ENCODE measurements at places on chromosomes 4 and X.

DNA sequence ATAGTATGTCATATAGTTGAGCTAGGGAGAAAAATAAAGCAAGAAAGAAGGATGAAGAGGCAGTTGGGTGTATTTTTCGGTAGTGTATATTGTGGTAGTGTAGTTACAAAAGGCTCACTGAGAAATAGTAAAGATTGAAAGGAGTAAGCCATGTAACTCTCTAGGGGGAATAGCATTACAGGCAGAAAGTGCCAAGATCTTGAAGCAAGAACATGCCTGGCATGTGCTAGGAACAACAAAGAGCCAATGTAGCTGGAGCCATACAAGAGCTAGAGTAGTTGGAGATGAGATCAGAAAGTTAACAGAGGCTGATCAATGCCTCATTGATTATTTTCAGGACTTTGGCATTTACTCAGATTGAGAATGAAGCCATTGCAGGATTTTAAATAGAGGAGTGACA is 3.0 kb downstream of the ABCE1 start:
- DNase-seq = no peak

DNA sequence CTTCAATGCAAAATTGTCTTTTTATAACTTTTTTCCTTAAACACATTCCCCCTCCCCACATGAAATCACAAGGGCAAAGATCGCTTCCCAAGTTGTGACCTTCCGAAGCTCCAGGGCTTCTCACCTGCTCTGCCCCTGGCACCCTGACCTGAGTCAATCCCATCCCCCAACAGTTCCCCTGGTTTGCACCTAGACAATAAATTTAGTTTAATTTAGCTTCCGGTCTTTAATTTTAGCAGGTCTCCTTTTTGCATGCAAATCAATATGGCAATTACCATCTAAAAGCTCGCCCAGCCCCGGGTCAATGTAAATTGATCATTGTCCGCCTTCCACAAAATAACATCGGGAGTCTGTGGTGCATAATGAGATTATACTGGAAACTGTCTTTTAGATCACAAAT is 6.8 kb downstream of the BCOR start:
- no peak for DNase-seq

DNA sequence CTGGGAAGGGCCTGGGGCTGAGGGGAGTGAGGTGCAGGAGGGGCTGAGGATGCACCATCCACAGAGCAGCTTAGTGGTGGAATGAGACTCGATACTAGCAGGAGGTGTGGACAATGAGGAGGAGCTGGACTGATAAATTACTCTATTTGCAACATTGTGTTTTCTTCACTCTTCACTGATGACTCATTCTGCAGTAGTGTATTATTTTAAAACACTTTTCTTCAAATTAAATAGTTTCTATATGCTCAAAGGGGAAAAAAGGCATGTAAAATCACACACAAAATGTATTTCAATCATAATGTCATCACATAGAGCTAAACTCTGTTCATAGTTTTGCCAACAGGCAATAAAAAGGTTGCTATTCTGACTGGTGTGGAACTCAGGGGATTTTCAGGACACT is 467.0 kb upstream of the CTSO start:
- DNase-seq = peak; percentile 80

GRCh38 chr4:158949099-158949498 is 153.8 kb upstream of the RAPGEF2 start:
- DNase-seq = peak; percentile 25

DNA sequence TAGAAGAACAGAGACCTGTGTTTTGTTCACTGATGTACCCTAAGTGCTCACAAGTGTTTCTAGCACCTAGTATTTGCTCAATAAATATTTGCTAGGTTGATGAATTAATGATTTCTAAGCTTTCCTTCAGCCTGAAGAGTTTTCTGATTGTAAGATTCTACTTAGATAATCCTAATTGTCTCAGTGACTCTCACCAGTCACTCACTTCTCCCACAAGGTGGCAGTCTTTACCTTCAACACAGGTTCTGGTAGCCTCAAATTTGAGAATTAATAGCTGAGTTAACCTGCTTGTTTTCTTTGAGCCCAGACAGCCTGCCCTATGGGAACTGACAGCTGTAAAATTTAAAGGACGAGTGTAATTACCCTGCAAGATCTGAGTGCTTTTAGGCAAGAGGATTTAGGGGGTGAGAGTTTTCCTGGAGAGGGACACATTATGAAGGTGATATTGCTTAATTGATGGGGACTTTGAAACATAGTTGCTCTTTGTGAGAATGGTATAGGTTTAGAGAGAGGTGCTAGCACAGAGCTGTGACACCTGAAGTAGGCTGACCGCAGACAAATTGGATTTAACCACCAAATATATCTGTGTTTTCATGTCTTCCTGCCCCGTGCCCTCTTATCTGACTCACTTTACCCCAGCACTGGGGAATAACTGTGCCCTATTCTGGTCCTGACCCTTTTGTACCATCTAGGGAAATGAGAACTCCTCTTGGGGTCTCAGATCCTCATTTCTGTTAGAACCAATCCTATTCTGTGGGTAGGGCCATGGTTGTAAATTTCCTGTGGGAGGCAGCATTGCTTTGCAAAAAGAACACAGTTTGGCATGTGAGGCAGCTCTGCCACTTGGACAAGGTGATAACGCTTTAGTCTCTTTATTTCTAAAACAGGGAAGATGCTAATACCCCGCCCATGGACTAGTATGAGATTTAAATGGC is 27.7 kb downstream of the CD38 start:
- peak; percentile 55 for DNase-seq

- DNase-seq = no peak
These were observed 27.7 kb downstream of the HAND2 start for GRCh38 chr4:173502282-173502681.

- peak; percentile 66 for DNase-seq
These were observed 6.6 kb downstream of the TLL1 start for GRCh38 chr4:165879641-165880040.

- DNase-seq = peak; percentile 90
These were observed 1.1 kb downstream of the INTS6L start for GRCh38 chrX:135521405-135522131.

DNA sequence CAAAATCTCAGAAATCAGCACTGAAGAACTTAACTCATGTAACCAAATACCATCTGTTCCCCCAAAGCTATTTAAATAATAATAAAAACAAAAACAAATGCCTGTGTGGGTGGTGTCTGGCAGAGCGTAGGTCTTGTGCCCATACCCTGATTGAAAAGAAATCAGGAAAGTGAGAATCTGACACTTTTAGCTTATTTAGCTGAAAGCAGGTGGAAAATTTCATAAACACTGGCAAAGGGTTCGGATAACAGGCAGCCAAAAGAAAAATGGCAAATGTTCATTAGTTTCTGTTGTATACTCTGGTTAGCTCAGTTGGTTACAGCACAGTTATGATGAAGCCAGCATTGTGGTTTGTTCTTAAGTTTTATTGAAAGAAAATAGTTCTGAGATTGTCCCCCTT is 48.3 kb downstream of the REPS2 start:
- no peak for DNase-seq

- peak; percentile 66 for DNase-seq
These were observed 209.3 kb downstream of the CHIC2 start for GRCh38 chr4:53854991-53855568.

GRCh38 chr4:185896817-185897488 is 85.0 kb upstream of the SORBS2 start:
- no peak for DNase-seq

DNA sequence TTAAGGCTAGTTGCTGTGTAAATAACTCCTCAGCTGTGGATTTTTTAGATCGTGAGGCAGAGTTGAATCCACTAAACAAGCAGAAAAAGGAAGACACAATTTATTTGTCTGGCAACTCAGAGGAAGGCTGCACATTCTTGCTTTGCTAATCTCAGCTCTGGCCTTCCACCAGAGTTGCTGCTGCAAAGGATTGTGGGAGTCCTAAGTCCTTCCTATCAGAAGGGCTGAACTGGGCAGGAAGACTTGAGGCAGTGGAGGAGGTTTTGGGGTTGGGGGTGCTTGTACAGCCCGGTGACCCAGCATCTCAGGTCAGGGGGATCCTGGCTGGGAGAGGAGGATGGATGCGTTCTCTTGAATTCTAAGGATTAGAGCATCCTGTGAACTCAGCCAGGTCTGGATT is 11.0 kb upstream of the VSIG1 start:
- DNase-seq = no peak

DNA sequence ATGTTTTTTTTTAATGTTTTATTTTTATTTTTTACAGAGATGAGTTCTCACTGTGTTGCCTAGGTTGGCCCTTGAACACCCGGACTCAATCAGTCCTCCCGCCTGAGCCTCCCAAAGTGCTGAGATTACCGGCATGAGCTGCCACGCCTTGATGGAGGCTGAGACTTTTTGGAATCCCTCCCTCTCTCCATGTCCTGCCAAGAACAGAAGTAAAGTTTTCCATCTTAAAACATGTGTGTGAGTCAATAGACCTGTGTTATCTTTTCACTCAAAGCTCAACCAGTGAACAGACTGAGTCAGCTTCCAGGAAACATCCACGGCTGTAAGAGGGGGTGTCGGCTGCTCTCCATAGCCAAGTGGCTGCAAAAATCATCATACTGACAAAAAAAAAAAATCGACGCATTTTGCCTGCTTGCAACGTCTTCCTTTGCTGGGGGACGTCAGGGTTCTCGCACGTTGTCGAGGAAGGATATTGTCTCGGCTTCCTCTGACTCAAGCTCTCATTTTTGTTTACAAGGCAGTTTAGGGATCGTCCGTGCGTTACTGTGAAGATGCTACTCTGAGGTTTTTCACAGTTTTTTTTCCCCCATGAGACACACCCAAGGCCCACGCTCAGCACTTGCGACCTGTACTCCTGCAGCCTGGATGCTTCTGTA is 10.0 kb upstream of the ASMTL start:
- DNase-seq = peak; percentile 64

DNA sequence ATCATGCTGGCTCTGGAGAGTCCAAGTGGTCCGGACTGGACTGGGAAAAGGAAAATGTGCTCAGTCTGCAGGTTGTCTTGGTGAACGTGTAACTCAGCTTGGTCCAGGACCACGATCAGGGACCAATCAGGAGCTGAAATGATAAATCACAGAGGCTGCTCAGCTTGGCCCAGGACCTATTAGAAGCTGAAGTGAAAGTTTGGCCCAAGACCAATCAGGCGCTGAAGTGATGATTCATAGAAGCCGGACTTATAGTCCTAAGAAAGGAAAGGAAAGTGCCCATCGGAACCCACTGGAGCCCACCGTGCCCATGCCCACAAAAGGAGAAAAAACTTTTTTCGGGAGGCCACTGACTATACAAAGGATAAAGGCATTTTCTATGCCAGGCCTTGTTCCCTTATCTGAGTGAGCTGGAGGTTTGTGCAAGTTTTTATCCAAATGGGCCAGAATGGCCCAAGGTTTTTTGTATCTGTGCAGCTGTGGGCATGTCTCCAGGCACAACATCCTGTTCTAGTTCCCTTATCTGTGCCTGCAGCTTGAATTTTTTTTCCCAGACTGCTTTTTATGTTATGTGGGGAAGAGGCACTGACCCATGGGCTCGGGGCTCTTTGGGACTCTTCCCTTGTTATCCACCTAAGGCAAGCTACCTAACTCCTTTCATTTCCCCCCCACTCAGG is 194.4 kb downstream of the FAM133A start:
- DNase-seq = no peak

- no peak for DNase-seq
These were observed 128.2 kb upstream of the ENPEP start for GRCh38 chr4:110347805-110348204.

DNA sequence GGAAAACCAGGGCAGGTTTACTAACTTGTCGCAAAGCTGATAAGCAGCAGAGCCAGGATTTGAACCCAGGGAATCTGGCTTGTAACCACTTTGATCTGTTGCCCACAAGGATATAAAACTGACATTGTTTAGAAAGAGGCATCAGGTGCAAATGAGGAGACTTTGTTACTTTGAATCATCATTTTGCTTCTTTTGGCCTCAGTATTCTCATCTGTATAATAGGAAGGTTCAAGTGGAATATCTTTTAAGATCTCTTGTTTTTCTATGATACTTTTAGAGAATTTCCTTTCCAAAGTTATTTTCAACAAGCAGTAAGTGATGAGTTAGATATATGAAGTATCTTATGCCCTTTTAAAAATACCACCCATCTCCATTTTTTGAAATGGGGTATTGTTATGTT is 57.8 kb upstream of the NAP1L5 start:
- no peak for DNase-seq

DNA sequence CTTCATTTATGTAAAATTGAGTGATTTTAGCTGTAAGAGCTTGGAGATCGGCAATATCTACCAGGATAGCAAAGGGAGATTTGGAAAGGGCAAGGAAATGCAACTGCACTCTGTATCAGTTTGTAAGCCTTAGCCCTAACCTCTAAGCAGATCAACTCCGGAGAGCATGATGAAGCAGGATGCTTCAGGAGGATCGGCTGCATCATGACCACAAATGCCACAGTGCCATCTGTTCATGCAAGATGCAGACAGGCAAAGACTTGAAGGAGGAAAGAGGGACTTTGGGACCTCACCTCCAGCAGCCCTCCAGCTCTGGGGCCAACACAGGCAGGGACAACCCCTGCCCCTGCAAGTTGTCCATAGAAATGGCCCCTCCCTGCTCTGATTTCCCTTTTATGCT is 377.6 kb upstream of the GATB start:
- DNase-seq = no peak

DNA sequence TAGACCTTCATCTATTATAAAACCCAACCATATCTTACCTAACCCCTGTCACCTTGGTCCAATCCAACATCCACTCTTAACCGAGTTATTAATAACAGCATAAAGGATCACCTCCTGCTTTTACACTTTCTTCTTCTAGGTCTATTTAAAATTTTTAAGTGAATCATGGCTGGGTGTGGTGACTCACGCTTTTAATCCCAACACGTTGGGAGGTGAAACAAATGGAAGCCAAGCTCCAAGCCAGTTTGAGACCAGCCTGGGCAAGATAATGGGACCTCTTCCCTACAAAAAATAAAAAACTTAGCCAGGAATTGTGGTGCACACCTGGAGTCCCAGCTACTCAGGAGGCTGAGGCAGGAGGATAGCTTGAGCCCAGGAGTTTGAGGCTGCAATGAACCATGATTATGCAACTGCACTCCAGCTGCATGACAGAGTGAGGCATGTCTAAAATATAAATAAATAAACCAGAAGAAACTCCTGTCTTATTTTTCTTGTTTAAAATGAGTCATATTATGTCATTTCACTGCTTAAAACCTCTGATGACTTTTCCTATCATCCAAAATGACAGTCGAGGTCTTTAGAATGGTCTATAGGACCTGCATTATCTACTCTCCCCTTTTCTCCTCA is 188.4 kb downstream of the GASK1B start:
- DNase-seq = no peak

DNA sequence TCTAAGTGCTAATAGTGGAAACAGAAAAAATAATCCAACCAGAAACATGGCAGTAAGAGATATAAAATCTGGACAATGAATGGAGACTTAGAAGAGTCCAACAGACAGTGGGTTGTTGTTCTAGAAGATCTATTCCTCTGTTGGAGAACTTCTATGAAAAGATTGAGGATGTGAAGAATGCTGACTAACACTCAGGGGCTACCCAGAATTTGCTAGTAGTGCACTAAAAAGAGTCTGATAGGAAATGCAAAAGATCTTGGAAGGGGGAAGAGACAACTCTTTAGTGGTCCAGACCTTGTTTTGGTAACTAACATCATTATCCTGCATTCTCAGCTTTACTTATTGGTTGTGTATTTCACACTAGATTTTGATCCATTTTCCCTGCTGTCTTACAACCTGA is 77.9 kb downstream of the SMARCA1 start:
- no peak for DNase-seq

GRCh38 chrX:129650183-129650689 is 4.5 kb downstream of the APLN start:
- no peak for DNase-seq

All from fibroblast of skin of right quadriceps (primary cell).